Activated naive CD4-positive, alpha-beta T cell treated with Interleukin-2 at 50 U/mL for 16 hours (primary cell): ENCODE measurements at places on chromosomes 2 and 18.
A peak's percentile ranks its signal among the peaks of the same experiment; 100 is the strongest.

DNA sequence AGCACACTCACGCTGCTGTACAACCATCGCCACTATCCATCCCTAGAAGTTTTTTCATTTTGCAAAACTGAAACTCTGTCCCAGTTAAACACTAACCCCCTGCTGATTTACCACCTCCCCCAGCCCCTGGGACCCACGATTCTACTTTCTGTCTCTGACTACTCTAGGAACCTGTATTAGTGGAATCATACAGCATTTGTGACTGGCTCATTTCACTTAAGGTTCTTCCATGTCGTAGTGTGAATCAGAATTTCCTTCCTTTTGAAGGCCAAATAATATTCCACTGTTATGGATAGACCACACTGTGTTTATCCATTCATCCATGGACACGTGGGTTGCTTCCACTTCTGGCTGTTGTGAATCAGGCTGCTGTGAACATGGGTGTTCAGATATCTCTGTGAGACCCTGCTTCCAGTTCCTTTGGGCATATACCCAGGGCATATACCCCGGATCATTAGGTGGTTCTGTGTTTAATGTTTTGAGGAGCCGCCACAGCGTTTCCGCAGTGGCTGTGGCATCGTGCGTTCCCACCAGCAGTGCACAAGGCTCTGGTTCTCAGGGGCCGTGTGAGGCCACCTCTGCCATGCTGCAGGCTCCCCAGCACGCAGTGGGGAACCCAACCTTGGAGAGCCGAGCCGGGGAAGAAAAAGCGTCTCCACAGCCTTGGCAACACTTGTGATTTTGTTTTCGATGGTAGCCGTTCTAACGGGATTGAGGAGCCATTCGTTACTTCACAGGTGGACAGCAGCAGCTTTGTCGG is 10.1 kb downstream of the RAMP1 start:
- no peak for DNase-seq

DNA sequence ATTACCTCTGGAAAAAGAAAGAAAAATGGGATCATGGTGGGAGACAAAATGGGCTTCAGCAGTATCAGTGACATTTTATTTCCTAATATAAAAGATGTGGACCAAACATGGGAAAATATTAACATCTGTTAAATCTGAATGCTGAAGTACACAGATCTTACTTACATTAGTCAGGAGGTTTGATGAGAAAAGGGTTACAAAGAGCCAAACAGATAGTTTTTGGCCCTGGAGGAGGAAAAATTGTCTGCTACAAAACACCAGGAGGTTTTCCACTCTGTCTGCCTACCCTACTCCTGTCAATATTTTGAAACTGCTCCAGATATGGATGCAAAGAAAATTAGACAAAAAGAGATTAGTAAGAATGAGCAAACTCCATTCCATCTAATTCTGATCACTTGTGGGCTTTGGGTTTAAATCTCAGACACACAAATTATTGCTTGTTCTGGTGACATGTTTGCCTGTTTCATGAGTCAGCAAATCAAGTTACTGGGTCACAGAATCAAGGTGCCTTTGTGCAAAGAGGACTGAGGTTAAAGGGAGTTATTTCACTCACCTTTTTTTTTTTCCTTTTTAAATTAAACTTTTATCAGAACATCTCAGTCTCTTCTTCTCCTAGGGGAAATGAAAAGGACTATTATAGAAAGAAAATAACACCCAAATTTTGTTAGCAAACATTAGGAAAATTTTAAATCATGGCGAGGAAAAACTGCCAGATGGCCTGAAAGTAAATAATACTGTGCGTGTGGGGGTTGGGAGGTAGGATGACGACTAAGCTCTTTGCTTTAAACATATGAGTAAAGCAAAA is 87.0 kb upstream of the SPATS2L start:
- DNase-seq, result no peak

GRCh38 chr2:207231106-207231865 is 65.5 kb upstream of the KLF7 start:
- DNase-seq, result no peak

GRCh38 chr18:66638856-66639629 is 35.2 kb upstream of the CDH19 start:
- DNase-seq, result no peak

GRCh38 chr2:6083136-6083535 is 391.0 kb downstream of the SOX11 start:
- DNase-seq, result no peak

DNA sequence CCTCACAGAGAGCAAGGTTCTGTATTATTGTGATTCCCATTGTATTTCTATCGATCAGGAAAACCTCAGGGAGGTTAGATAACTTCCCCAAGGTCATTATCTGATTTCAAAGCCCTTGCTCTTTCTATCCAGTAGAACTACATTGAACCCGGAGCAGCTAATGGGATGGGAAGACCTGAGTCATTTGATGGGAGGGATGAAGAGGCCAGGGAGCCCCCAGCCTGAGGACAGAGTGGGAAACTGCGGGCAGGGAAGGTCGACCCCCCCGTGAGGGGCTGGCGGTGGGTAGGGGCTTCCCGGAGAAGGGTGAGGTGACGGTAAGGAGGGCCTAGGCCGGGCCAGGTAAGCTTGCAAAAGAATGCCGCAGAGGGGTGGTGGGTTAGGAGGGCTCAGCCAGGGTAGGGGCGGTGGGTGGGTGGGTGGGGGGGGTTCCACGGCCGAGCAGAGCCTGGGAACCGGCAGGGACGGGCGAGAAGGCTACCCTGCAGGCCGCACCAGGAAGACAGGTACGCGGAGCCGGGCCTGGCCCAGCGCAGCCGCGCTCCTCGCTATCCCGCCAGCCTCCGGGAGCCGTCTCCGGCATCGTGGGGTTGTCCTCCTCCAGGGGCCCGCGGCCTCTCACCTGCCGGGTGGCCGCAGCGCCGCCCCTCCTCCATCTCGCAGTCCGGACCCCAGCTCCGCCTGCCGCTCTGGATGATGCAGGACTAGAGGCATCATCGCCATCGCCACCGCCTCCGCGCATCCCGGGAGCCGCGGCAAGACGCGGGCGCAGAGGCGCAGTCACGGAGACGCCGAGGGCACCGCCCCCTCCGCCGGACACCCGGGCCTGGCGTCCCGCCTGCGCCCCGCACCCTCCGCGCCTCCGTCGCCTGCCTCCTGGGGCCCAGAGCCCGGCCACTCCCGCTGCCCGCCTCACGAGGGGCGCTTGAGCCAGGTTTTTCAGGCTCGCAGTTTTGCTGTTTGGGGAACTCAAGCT is at the start of gene GPR75:
TSS of gene GPR75 (minus strand) at position 762 of the 976 bp plus-strand sequence. CDS start 5,211 bp downstream, outside the sequence.
- DNase-seq, result no peak

GRCh38 chr2:216685327-216685875 is 9.9 kb downstream of the IGFBP5 start:
- no peak for DNase-seq

- no peak for DNase-seq
These were observed 107.8 kb downstream of the CTNNA2 start for GRCh38 chr2:79620679-79621078.

- no peak for DNase-seq
These were observed 360.1 kb downstream of the NBAS start for GRCh38 chr2:15201009-15201408.

GRCh38 chr2:8583400-8584173 is 98.3 kb upstream of the ID2 start:
- peak; percentile 72 for DNase-seq

- DNase-seq, result no peak
These were observed 93.9 kb downstream of the CTIF start for GRCh38 chr18:48632676-48633257.

GRCh38 chr2:71606244-71606643 is 152.9 kb downstream of the DYSF start:
- DNase-seq, result no peak

DNA sequence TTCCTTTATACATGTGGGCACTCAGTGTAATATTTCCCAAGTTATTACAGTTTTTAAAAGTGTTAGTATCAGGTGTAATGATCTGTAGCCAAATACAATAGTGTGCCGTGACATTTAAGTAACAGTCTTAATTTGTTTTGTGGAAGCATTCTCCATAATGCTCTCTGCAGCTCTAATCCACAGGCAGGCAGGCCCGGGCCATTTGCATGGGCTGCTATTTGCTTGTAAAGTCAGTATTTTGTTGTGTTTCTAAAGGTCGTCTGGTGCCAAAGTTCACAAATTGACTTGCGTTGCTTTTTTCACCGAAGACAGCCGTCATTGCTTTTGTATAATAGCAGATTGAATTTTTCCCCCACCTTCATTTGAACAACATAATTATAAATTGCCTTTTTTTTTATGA is 153.0 kb downstream of the GBX2 start:
- no peak for DNase-seq
